Stomach (tissue), 19 donors: ENCODE measurements at places on chromosomes 11 and 22. TPM values are rescaled to one million over a fixed set of nuclear protein-coding genes. Genes with fewer than 3 reads are reported as not detected.

- H3K4me1 ChIP-seq = peaks cover 12% of the 10 kb centered on the region
- H3K27ac ChIP-seq = no peak overlapping the region
- no peaks in the 10 kb centered on the region for H3K27me3 ChIP-seq
- DNase-seq = no peak
Observed at GRCh38 chr11:129443276-129443675, 67.6 kb downstream of the BARX2 start.

DNA sequence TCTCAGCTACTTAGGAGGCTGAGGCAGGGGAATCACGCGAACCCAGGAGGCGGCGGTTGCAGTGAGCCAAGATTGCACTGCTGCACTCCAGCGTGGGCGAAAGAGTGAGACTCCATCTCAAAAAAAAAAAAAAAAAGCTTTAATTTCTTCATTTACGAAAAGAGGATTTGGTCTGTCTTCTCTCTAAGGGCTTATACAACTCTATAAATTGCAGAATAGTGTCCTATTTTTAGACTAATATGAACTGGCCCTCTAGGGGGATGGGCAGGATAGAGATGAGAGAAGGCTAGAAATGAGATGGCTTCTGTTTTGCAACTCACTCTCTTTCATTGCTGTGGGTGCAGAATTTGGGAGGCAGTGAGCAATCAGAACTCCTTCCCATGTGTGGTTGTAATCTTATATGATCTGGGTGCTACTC lies 11.3 kb downstream of the MAML2 start:
- no peaks in the 10 kb centered on the region for H3K36me3 ChIP-seq
- no peak overlapping the region for H3K4me3 ChIP-seq

Gene CCDC87
- total RNA-seq = 0.45 TPM

Gene PAX6
- 0.45 TPM for total RNA-seq

Gene DCHS1
- total RNA-seq = 22.0 TPM
